Right ventricle myocardium inferior (tissue), 1 donor: ENCODE measurements at places on chromosomes 11 and 22. TPM values are rescaled to one million over a fixed set of nuclear protein-coding genes. Genes with fewer than 3 reads are reported as not detected.

DNA sequence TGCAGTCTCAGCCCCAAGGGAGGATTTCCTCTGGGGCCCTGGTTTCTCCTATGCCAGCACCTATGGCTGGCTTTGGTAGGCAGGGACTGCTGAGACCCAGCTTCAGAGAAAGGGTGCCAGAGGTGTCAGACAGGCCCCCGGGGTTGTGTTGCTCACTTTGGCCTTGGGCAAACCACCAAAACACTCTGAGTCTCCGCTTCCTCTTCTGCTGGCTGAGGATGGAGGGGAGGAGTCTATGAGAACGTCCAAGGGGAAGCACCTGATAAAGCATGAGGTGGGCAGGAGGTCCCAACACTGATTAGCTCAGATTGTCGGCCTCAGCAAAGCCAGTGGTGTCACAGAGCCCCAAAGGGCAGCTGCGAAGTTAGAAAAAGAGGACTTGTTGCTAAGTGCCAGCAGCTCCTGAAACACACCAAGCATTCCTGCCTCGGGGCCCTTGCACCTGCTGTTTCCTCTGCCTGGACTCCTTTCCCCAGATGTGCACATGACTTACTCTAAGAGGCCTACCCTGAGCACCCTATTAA, 10.5 kb downstream of the SMTNL1 start:
- DNase-seq: peak; percentile 48

The THYN1 gene
- 36.8 TPM for total RNA-seq

The TRIM49 gene
- not detected for total RNA-seq

- no peak for DNase-seq
These were observed 10.2 kb upstream of the FCHSD2 start for GRCh38 chr11:73152086-73152853.
